Activated CD8-positive, alpha-beta T cell treated with anti-CD3 and anti-CD28 coated beads for 36 hours (primary cell): ENCODE measurements at places on chromosomes 12 and 14. TPM values are rescaled to one million over a fixed set of nuclear protein-coding genes. Genes with fewer than 3 reads are reported as not detected.

DNA sequence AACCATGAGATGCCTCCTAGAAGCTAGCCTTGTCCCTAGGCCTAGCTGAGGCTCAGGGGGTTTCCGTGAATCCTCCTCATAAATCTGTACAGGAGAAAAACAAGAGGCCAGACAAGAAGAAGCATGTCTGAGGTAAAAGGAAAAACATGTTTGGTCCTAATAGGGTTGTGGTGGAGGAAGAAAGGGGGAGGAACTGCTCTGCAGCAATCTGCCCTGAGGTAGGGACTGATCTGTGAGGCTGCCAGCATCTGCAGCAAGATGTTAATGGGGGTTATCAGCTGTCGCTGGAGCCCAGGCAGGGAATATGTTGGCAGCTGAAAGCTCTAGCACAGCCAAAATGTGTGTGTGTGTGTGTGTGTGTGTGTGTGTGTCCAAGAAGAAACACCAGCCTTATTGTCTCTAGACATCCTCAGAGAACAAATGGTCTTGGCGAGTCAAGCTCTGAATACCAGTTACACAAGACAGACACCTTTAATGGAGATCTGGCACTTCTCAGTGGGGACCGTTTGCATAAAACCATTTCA lies 218.5 kb downstream of the NUAK1 start:
- DNase-seq = no peak

- no peak for DNase-seq
Measured at GRCh38 chr12:102865821-102866615, 51.0 kb downstream of the PAH start.

DNA sequence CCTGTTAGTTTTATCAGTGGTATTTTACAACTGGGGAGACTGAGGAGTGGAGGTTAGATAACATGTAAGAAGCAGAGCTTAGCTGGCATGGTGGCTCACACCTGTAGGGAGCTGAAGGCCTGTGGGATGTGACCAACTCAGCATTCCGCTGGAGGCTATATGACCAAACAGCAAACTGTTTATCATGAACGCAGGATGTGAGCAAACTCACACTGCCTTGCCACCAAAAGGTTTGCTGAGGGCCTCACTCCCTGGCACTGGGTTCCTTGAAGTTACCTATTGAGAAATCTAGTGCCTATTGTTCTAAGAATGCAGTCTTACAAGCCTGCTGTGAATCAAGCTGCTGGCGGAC lies 23.4 kb downstream of the JKAMP start:
- no peak for DNase-seq

- DNase-seq = peak; percentile 55
Measured at GRCh38 chr12:132492522-132492921, 2.6 kb downstream of the FBRSL1 start.

Gene KLRF1
- not detected for total RNA-seq
